AG04450 (cell line): ENCODE measurements at places on chromosomes 13 and 19. TPM values are rescaled to one million over a fixed set of nuclear protein-coding genes. Genes with fewer than 3 reads are reported as not detected.

The KCTD4 gene
- 0.09 and 0.14 TPM in 2 replicates for polyA plus RNA-seq

DNA sequence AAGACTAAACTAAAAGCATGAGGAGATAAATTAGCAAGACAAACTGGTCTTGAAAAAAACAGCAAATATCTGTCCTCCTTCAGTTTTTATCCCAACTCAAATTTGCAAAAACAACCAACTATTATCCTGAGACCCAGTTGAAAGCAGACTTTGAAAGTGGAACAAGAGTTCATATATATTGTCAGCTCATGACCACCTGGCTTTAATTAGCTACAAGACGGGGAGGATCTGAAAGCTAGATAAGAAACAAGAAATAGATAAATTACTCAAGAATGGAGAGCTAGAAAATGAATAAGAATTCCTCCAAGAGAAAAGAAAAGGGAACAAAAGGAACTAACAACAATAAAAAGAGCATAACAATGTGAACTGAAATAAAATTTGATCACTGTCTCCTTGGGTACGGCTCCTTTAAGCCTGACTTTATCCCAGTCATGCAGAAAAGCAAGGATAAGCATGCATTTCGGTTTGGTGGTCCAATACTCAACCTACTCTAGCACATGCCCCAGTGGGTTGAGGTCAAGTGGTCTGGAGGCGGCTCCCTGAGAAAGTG lies 246.9 kb downstream of the DCLK1 start:
- no peak for DNase-seq

DNA sequence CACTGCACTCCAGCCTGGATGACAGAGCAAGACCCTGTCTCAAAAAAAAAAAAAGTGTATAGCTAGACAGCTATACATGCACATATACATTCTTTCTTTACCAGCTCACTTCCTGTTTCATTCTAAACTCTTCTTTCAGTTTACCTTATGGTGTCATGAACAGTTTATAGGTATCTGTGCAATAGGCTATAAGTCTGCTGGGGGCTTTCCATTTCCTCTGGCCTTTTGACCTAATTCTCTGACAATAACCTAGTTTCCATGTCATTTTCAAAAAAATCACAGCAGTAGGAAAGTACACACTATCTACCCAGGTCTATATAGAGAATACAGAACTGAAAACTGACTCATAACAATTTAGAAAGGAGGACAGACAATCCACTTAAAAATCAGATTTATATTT lies 24.4 kb upstream of the URAD start:
- DNase-seq: no peak

The LGALS4 gene
- 0.07 TPM in 1 of 2 replicates, not detected in the other for polyA plus RNA-seq

DNA sequence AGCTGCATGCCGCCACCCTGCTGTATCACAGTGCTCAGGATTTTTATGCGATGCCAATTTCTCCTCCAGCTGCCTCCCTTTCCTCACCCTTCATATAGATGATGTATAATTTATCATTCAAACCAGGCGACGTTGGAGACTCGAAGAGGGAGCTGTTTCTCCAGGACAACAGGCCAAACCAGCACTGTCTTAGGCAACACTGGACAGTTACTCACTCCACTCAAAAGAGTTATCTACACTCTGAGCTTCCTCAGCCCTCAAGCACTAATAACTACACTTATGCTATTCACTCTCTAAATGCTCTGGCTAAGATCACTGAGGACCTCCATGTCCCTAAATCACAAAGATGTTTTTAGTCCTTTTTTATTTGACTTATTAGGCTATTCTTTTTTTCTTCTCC lies 87.3 kb upstream of the RFC3 start:
- DNase-seq: no peak

DNA sequence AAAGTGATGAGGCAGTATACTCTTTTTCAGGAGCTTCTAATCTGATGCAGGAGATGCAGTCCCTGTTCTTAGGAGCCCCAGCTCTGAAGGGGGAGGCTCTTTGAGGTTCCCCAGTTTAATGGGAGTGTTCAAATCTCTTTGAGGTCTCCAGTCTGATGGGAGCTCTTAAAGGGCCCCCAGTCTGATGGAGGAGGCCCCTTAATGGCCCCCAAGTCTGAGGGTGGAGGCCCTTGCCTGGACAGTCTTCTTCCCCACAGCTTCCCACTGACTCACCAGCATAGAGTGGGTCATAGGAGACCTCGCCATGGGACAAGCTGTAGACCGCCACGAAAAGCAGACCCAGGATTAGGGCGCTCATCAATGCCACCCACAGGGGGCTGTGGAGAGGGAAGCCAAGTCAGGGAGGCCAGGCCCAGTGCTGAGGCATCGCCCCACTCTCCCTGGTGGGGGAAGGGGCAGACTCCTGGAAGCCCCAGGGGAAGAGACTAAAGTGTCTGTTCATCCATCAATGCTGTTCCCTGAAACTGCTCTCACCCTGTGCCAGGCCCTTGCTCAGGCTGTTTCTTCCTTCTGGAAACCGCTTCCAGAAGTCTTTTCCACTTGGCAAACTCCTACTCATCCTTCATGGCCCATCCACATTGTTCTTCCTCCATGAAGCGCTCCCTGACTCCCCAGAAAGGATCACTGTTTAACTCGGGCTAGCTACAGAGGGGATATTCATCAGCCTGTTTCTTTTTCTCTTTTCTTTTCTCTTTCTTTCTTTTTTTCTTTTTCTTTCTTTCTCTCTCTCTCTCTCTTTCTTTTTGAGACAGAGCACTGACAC lies 2.1 kb downstream of the TM6SF2 start:
- no peak for DNase-seq

GRCh38 chr13:48194379-48194754 lies 38.6 kb upstream of the ITM2B start:
- DNase-seq: no peak

DNA sequence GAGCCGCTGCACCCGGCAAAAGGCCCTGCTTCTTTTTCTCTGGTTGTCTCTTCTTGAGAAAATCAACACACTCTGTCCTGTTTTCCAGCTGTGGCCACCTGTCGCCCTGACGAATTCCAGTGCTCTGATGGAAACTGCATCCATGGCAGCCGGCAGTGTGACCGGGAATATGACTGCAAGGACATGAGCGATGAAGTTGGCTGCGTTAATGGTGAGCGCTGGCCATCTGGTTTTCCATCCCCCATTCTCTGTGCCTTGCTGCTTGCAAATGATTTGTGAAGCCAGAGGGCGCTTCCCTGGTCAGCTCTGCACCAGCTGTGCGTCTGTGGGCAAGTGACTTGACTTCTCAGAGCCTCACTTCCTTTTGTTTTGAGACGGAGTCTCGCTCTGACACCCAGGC lies 17.2 kb downstream of the LDLR start:
- DNase-seq: no peak

The ZNF625 gene
- 3.3 and 3.4 TPM in 2 replicates for polyA plus RNA-seq

The SHISA2 gene
- polyA plus RNA-seq: 0.02 TPM in 1 of 2 replicates, not detected in the other

The ERICH4 gene
- not detected in 2 replicates for polyA plus RNA-seq

DNA sequence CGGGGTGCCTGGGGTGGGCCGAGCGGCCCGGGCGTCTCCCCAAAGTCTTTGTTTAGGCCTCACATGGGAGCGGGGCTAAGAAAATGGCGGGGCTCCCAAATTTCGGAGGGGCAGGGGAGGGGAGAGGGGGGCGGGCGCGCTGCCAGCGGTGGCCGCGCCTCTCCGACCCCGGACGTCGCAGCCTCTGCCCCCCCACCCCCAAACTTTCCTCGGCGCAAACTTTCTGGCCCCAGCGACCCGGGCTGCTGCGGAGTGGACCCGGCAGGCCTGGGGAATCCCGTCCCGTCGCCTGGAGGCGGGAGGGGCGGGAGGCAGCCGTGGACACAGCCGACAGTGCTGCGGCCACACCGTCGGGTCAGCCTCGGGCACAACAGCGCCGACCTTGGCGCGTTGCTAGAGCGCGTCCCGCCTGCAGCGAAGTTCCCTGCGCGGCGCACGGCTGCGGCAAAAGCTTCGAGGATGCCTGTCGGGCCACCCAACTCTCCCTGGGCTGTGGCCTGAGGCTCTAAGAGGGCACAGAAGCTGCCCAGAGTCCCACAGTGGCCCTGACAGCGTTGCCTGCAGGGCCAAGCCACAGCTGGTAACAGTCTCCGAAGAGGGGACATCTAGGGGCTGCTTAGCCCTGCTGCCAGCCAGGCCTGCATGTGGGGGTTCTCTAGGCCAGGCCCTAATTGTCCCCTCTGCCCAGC lies 1.3 kb downstream of the NFIX start:
- DNase-seq: no peak

The LENG8 gene
- 16.1 and 25.2 TPM in 2 replicates for polyA plus RNA-seq

DNA sequence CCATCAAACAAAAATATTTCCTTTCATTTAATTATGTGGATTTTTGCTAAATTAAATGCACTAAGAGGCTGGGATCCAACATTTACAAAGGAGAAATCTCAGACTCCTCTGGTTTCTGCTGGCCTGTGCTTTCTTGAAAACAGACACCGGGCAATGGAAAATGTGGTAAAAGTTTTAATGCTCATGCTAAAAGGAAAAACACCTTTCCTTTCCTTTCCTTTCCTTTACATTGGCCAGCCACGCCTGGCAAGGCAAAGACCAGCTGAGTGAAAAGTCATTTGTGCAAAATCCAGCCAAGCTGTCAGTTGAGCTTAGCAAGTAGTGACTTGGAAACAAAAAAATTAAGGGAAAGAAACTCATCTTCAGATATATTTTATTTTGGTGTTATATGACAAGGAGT lies 240.3 kb downstream of the LACC1 start:
- no peak for DNase-seq

The LDLR gene
- 49.6 and 59.7 TPM in 2 replicates for polyA plus RNA-seq

The C2CD4C gene
- polyA plus RNA-seq: 0.05 TPM in 1 of 2 replicates, not detected in the other

DNA sequence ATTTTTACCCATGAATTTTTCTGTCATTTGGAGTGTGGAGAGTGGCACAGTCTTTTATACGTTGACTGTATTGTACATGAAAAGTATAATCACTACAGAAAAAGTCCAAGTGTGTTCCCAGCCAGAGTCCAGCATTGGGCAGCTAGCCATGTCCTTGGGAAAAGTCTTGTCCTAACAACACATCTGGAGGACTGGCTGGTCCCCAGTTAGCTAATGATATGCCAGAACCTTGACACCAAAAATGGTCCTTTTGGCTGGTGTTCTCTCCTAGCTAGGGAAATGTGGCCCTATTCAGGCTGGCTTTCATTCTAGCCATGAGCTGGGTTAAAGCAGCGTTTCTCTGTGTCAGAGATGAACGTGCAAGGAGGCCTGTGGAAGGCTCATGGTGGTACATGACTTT lies 98.9 kb downstream of the ESD start:
- DNase-seq: no peak

- no peak for DNase-seq
Observed at GRCh38 chr13:52597676-52598075, 44.6 kb upstream of the HNRNPA1L2 start.

The CEBPA gene
- 0.02 and 0.06 TPM in 2 replicates for polyA plus RNA-seq

DNA sequence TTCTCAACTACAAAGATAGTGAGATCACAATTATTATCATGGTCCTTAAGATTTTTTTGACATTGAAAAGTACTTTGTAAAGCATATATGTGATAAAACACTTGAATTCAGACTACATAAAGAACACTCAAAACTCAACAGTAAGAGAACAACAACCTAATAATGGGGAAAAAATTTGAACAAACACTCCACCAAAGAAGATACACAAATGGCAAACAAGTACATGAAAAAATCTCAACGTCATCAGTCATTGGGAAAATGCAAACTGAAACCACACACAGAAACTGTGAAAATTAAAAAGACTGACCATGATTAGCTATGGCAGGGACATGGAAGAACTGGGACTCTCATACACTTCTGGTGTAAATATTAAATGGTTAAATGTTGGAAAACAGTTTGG lies 70.9 kb downstream of the SPRYD7 start:
- DNase-seq: no peak

The AMER2 gene
- polyA plus RNA-seq: not detected in 2 replicates

GRCh38 chr19:36528194-36528920 lies at the start of gene ZNF260:
Gene ZNF260, minus strand, starts transcription at chr19:36528271. Its CDS starts 13,033 bp downstream, at chr19:36515238.
- peak; percentile 93 for DNase-seq

The LCP1 gene
- polyA plus RNA-seq: not detected in 2 replicates

- DNase-seq: no peak
Observed at GRCh38 chr19:45074744-45075300, 1.5 kb downstream of the ZNF296 start.

- peak; percentile 24 for DNase-seq
Observed at GRCh38 chr19:12639901-12640613, 26.5 kb downstream of the MAN2B1 start.

- DNase-seq: no peak
Observed at GRCh38 chr13:27524981-27525975, 74.9 kb upstream of the MTIF3 start.

The ZNF865 gene
- 0.88 and 1.4 TPM in 2 replicates for polyA plus RNA-seq

The CD177 gene
- 0.19 and 0.41 TPM in 2 replicates for polyA plus RNA-seq

DNA sequence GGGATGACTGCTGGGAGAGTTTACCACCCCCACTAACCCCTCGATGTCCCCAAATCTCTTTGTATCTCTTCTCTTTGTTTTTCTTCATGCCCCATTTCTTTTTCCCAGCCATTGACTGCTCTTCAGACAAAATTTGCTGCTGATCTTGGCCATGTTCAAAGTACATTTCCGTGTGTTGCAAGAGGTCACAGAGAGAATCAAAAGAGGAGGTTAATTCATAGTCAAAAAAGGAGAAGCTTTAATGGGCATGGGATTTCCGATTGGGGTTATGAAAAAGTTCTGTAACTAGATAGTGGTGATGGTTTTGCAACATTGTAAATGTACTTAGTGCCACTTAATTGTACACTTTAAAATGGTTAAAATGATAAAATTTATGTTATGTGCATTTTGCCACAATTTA lies 121.1 kb downstream of the FLT1 start:
- no peak for DNase-seq
